Activated T-helper 17 cell treated with anti-CD3 and anti-CD28 coated beads, Interleukin-2, amount 50 U/mL, for 72 hours (primary cell): ENCODE measurements at places on chromosomes 11 and 22. TPM values are rescaled to one million over a fixed set of nuclear protein-coding genes. Genes with fewer than 3 reads are reported as not detected.

DNA sequence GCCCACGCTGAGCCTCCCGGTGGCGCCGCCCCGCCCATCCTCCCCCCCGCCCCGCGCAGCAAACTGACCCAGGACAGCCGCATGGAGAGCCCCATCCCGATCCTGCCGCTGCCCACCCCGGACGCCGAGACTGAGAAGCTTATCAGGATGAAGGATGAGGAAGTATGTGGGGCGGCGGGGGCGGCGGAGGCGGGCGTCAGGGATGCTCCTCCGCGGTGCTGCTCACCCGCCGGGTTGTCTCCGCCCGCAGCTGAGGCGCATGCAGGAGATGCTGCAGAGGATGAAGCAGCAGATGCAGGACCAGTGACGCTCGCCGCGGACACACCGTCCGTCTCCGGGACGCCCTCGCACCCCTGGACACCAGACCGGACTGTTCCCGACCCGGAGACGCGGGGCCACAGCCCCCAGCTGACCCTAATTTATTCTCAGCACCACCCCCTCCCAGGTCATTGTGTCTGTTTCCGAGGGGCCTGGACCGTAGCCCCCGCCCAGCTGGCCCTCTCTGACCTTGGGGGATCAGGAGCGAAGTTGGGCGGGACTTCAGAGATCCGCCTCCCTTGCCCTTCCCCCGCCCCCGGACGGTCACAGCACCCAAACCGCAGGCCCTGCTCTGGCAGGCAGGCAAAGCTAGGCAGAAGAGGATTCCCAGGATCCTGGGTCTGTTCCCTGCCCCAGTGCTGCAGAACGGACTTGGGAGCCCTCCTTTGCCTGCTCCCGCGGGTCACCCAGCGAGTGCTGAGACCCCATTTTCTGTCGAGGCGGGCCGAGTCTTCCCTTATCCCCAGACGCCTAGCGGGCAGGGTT, 959 bp upstream of the GP1BB start:
- no peak for ATAC-seq

DNA sequence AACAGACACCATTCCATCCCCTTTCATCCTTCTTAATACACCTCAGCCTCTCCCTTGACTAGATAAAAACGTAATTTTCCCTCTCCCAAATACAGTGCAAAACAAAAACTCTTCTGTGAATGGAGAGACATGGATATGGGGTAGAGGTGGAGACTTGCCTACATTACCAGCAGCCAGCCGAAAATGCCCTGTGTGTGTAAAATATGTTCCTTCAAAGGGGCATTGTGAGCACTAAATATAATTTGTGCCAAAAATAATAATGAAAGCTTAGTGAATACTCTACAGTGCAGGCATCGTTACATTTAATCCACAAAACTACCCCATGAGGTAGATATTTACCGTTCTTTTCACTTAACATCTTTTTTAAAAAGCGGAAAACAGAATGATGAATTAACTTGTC, 1.0 kb upstream of the TRIM44 start:
- no peak for ATAC-seq

GRCh38 chr11:120013325-120014250, 124.3 kb downstream of the TRIM29 start:
- ATAC-seq: no peak

DNA sequence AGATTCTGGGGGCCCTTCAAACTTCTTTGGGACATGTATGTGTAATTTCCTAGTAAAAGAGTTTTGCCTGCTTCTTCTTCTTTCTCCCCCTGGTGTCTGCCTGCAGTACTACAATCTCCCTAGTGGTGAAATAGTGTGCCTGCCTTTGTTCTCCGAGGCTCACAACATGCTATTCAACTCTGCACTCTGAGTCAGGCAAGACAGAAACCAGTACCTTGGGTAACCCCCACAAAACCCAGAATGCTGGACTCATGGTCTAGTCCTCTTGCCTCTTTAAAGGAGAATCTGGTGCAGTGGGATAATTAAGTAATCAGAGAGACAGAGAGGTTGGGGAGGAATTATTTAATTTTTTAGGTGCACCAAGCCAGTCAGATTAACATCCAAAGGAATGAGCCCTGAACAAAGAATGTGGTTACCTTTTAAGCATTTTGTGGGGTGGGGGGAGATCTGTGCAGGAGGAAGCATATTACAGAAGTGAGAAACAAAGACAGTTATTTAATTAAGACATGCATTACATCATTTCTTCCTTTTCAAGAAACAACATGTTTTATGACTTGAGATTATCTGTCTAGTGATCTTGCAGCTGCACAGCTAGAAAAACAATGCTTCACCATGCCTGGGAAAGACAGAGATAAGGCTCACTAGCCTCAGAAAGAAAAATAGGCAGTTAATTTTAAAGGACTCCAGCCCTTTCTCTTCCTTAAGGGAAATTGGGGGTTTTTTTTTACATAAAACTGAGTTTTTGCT, 11.0 kb upstream of the MS4A6A start:
- peak; percentile 99 for ATAC-seq

DNA sequence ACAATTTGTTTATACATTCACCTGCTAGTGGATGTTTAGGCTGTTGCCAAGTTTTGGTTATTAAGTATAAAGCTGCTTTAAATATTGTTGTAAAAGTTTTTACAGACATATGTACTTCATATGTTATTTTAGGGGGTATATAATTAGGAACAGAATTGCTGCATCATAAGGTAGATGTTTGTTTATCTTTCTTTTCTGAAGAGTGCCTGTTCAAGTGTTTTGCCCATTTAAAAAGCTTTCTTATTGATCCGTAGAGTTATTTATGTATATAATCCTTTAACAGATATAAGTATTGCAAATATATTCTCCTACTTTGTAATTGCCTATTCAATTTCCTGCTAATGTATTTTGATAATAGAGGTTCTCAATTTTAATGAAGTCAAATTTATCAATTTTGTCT, 11.3 kb upstream of the CCDC81 start:
- no peak for ATAC-seq

DNA sequence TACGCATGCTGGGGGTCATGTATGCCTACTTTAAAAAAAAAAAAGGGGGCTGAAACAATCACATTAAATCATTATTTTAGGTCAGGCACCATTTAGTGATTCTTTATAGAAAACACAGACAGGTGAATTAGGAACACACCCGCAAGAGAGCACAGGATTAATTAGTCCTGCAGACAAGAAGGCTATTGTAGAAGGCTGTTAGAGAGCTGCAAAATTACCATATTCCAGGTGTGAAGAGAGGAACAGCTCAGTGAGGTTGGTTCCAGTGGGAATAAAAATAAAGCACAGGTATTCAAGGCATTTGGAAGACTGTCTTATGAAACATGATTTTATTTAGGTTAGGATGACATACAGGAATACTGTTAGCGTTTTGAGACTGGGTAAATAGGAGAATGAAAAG, 649.1 kb downstream of the OPCML start:
- ATAC-seq: no peak

DNA sequence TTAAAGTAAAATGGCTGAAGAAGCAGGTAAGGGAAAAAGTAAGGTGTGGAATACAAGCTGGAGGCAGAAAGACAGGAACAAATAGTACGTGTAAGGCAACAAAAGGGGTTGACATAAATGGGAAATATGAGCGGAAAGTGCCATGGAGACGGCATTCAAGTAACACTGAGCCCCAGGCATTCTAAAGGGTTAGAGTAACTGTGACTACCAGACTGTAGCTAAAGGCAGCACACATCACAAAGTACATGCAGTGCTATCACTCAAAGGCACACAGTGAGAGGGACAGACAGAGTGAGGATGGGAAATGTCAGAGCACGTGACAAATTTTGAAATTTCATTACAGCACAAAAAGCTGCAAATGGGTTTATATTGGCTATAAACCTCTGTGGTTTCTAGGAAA, 13.9 kb upstream of the MAML2 start:
- ATAC-seq: no peak

Gene P2RY2
- total RNA-seq: not detected

Gene PGA5
- total RNA-seq: not detected

Gene PRR5
- total RNA-seq: 19.9 TPM

Gene PATE1
- total RNA-seq: not detected

Gene ELMOD1
- not detected for total RNA-seq

Gene GRK3
- 5.8 TPM for total RNA-seq

Gene SPON1
- 0.06 TPM for total RNA-seq

Gene SMTNL1
- not detected for total RNA-seq
